ENCODE measurements at places on chromosomes 7 and 10.

GRCh38 chr10:76998451-76998850 lies 639.2 kb downstream of the KCNMA1 start:
- DNase-seq, result no peak

GRCh38 chr10:48509974-48510692 lies 94.7 kb downstream of the ARHGAP22 start:
- no peak for DNase-seq

GRCh38 chr10:92552310-92552709 lies 21.6 kb downstream of the IDE start:
- DNase-seq, result no peak

- no peak for DNase-seq
These were observed 11.3 kb downstream of the NFKB2 start for GRCh38 chr10:102406815-102407214.

GRCh38 chr7:54932818-54933543 lies 85.8 kb upstream of the EGFR start:
- DNase-seq, result peak; percentile 87

DNA sequence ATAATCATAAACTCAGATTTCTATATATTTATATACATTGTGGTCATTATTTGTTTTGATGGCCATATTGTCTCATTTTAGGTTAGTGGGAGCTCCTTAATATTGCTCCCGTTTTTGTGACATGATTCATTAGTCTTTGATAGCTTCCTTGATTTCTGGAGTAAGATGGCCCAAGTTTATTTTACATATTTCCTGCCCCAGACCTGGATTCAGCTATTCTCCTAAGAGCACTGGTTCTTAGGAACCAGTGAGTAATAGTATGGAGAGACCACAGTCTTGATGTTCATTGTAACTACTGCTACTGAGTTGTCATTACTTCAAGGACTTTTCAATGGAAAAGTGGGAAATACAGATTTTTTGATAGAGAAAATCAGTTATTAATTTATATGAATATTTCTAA lies 6.0 kb downstream of the TFPI2 start:
- DNase-seq, result no peak

DNA sequence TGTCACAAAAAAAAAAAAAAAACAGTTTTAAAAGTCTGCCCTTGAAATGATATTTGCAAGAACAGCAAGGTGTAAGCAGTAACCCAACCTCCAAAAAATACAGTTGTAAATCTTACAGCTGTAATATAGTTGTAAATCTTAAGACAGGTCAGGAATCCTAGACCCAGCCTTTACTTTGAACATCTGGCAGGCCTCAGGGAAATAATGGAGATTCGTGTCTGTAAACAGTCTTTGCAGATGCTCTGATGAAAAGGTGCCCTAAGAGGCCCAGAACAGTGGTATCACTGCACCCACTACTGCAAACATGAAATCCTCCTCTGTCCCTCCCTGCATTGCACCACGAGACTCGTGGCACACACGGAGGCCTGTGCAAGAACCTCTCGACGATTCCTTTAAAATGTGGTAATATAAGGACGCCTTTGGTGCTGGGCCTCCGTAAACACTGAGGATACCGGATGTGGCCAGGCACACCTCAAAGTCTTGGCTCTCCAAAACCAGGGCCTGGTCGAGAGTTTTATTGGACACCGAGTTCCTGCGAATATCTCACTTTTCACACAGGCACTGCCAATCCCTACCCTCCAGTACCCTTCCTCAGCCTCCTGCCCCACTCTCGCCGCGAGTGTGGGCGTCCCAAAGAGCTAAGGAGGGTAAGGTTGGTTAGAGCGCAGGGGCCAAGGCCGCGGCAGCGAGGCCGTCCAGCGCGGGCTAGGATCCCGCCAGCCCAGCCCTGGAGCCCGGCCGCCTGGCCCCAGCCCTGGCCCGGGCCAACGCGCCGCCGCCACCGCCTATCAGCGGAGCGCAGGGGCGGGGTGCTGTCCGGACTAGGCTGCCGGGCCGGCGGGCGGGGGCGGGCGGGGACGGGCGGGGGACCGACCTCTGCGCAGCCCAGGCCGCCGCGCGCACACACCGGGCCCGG lies at the start of gene REEP3:
Gene REEP3, plus strand, starts transcription at position 902 of the 916 bp plus-strand sequence. CDS start 145 bp downstream, outside the sequence.
- peak; percentile 79 for DNase-seq

GRCh38 chr7:100696123-100696521 lies 2.1 kb upstream of the GIGYF1 start:
- DNase-seq, result no peak

GRCh38 chr7:51016546-51016945 lies 233.8 kb upstream of the GRB10 start:
- no peak for DNase-seq

GRCh38 chr10:114810926-114811325 lies 10.7 kb upstream of the FHIP2A start:
- DNase-seq, result no peak

DNA sequence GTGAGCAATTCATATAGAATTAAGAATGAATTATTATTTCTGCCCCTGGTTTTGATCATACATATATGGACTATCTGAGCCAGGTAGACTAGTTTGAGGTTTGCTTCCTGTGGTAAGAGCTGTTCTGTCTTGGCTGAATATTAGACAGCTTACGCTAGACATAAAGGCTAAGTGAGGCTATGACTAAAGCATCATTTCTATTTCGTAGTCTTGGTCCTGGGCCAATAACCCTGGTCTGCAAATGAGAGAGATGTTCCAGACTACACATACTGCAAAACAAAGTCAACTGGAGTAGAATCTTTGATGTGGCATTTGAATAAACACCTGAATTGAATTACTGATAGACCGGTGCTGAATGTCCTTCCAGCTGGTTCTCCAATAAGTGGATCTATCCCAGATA lies 40.8 kb upstream of the CACNB2 start:
- DNase-seq, result no peak

DNA sequence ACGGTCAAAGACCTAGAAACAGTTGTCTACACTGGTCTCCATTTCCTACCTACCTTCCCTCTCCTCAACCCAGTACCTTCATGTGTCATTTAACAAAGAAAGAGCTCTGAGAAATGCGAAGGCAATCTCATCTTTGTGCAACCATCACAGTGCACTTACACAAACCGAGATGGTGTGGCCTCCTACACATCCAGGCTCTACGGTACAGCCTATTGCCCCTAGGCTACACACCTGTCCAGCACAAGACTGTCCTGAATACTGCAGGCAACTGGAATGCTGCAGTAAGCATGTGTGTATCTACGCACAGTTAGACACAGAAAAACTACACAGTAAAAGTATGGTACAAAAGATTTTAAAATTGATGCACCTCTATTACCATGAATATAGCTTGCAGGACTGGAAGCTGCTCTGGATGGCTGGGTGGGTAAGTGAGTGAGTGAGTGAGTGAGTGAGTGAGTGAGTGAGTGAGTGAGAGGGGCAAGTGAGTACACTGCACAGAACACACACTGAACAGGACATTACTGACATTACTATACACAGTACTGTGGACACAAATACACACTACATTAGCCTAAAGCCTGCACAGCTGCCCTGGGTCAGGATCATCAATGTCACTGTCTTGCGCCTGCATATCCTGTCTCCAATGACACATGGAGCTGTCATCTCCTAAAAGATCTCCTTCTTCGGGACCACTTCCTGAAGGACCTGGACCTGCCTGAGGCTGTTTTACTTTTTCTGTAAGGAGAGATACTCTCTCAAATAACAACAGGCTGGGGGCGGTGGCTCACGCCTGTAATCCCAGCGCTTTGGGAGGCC lies 18.5 kb downstream of the ITGB1 start:
- peak; percentile 58 for DNase-seq

DNA sequence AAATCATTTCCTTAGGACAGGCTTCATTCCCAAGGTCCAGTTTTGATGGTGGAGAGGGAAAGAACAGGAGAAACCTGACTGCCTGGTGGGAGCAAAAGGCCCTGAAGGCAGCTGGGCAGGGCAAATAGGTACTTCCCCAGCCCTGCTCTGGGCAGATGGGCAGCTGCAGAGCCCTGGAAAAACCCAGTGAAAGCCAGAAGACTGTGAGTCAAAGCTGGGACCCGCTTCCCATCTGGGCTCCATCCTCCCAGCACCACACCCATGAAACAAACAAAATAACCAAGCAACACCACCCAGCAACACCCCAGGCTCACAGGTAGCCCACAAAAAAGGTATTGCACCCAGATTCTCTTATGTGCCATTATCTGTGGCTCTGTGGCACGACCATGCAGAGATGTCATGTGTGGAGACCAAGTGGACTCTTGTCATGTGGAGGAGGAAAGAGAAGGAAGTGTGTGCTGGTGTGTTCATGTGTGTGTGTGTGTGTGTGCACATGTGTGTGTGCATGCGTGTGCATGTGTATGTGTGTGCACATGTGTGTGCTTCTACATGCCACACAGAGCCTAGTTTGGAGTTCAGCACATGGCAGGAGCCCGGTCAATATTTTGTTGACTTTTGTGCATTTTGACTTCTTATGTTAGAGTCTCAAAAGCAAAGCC lies 9.8 kb downstream of the CLRN3 start:
- DNase-seq, result no peak

GRCh38 chr7:102122026-102122425 lies 164.6 kb upstream of the SH2B2 start:
- DNase-seq, result peak; percentile 39

- no peak for DNase-seq
These were observed 726.4 kb downstream of the KCNMA1 start for GRCh38 chr10:76911184-76911583.

- DNase-seq, result no peak
These were observed 37.7 kb downstream of the ATXN7L1 start for GRCh38 chr7:105838627-105839231.

DNA sequence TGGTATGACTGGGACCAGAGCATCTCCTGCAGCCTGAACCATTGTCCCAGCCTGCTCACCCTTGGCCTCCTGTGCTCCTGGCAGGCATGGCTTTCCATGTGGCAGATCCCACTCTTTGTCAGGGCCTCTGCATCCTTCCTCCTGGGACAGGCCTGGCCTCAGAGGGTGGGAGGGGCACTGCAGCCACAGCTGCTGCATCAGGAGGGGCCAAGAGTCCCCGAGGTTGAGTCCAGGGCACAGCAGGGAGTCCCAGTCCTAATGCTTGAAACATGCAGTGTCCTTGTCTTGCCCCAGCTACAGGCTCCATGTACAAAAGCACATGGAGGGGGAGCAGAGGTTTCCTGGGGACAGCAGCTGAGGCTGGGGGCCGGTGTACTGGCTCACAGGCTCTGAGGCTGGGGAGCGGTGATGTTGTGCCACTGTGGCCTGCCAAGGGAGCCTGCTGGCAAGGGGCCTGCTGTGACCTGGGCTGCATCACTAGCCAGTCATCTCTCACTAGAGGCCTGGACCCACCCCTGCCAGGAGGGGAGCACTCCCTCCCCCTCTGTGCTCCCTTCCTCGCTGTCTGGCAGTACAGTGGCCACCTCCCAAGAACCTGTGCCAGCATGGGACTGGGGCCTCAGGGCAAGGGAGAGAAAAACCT lies 144.8 kb downstream of the ZNF248 start:
- DNase-seq, result no peak

DNA sequence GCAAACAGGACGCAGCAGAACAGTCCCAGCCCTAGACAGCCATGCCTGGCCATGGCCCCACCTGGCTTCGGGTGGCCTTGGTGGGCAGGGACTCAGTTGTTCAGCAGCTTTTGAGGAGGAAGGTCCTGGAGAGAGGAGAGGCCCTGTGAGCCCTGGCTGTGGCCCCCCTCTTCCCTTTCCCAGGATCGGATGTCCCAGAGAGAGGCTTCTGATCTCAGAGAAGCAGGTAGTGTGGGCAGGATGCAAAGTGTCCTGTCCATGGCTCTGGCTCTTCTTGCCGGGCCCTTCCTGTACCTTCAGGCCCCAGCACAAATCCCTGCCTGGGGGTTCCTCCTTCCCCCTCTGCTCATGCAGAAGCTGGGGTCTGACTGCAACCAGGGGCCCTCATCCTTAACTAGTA lies 1.6 kb downstream of the PRRT4 start:
- no peak for DNase-seq

Measured in EL (cell line).